ENCODE measurements at places on chromosomes 7 and 10.

DNA sequence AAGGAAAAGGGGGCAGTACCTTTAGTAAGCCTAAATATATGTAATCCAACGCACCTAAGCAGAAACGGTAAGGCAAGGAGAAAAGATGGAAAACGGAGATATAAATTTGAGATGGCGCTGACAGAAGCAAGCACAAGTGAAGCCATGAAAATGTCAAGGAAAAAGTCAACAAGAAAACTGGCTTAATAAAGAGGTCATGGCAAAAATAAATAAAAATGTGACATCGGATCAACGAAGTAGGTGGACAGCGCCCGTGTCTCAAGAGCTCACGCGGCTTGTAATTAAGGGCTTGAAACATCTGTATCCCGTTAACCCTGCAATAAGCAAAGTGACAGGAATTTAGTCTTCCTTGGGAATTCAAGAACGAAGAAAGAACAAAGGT is 611 bp downstream of the NDUFA5 start:
- no peak for DNase-seq

- DNase-seq = no peak
Measured at GRCh38 chr10:34966451-34966850, 123.7 kb downstream of the CUL2 start.

DNA sequence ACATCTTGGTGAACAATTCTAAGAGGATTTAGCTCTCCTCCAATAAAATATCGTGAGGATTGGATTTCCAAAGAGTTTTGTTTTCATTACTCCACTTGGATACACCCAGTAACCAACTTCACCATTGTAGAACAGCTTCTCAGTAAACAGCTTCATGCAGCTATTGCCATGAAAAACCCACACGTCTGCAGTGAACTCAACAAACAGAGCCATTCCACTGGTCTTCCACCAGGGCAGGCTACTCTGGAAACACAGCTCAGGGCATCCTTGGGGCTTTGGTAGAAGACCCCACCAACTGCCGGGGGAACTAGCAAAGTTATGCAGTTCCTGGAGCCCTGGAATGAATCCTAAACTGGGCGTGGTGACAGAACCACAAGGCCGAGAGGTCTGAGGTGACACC is 77.4 kb downstream of the CALN1 start:
- no peak for DNase-seq

GRCh38 chr7:37815671-37816371 is 32.6 kb upstream of the NME8 start:
- DNase-seq = no peak

DNA sequence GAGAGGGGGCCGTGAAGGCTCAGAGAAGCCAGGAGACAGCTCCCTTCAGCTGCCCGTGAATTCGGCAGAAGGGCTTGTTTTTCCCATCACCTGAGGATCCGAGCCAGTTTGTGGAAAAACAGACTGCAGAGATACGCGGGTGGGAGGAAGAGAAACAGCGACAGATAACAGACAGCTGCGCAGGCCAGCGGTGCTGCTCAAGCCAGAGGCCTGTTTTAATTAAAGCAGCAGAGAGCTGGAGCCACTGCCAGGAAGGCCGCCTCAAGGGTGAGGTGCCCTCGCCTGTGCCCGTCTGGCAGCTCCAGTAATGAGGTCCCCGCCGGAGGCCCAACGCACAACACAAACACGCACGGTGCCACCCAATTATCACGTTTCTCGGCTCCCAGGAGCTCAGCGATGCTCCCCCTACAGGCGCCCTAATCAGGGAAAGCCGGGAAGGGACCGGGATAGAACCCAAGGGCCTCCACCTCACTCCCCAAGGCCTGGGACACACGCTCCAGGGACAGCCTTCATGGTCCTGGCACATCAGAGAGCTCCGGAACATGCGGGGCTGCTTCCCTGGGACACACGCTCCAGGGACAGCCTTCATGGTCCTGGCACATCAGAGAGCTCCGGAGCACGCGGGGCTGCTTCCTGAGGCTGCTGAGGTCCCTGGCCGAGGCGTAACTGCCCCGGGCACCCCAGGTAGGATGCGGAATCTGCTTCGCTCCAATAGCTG is 60.6 kb upstream of the DNAAF5 start:
- DNase-seq = no peak

DNA sequence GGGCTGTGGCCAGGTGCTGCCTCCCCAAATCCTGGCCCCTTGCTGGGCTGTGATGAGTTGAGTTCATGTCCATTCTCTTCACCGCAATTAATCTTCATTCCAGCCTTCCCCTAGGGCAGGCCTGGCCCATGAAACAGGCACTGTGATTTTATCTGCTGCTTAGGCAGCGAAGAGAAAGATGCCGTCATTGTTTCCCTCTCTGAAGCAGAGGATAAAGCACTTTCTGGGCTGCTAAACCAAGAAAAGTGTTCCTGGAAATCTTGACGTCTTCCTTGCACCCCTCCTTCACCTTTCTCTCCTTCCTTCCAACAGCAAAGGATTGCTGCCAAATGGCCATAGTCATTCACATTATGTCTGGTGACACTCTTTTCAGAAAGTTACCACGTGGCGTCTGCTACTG is 265.9 kb downstream of the ZEB1 start:
- DNase-seq = no peak

DNA sequence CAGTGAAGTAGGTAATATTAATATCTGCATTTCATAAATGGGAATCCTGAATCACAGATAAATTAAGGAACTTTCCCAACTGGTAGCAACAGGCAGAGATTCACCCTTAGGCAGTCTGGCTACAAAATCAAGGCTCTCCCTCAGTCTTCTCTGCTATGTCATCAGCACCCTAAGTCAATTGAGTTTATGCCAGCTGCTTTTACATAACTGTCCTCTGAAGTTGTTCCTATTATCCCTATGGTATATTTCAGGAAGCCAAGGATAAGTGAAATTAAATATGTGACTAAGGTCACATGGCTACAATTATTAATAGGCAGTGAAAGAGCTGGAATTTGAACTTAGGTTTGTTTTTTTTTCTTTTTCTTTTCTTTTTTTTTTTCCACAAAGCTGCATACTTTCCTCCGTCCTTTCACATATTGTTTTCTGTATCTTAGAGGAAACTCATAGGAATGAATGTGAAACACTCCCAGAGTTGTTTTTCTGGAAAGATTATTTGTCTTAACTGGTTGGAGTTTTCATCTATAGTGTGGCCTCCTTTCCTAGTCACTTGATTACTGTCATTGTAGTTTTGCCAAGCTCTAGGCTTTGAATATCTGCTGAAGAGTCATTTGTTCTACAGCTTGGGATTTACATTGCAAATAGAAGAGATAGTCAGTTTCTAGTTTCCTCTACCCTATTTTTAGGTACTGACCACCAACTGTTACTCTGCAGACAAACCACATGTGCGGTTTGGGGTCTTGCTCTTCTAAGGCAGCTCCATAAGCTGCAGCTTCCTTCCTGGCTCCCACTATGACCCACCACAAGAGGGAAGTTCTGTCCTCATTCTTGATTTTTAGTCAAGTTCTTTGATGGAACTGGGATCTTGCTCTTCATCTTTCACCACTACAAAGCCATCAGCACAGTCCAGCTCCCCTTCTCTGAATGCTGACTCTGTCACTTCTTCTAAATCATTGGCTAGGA is 338.0 kb upstream of the KIAA1217 start:
- DNase-seq = no peak

DNA sequence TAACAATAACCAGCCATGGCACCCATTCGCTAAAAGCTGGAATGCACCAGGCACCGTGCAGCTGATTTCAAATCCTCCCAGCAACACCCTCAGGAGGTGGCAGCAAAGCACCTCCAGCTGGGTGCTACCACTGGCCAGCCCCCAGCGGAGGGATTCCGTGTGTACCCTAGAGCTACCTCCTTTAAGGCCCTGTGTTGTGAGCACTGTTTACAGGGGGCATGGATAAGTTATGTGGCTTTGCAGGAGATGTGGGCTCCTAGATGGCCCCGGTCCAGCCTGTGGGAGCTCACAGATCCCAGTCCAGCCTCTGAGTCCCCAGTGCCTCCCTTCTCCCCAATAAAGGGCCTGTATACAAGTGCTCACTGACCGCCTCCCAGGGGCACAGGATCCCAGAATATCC is 27.1 kb downstream of the TNRC18 start:
- DNase-seq = peak; percentile 38

GRCh38 chr7:35263396-35263795 is 9.5 kb upstream of the TBX20 start:
- DNase-seq = no peak
